Astrocyte of the spinal cord (primary cell): ENCODE measurements at places on chromosomes 11 and 22.
A peak's percentile ranks its signal among the peaks of the same experiment; 100 is the strongest.

- no peak for DNase-seq
Observed at GRCh38 chr22:37664249-37665101, 6.0 kb downstream of the PDXP start.

GRCh38 chr22:22423681-22424080 is 84.9 kb downstream of the ZNF280B start:
- no peak for DNase-seq

DNA sequence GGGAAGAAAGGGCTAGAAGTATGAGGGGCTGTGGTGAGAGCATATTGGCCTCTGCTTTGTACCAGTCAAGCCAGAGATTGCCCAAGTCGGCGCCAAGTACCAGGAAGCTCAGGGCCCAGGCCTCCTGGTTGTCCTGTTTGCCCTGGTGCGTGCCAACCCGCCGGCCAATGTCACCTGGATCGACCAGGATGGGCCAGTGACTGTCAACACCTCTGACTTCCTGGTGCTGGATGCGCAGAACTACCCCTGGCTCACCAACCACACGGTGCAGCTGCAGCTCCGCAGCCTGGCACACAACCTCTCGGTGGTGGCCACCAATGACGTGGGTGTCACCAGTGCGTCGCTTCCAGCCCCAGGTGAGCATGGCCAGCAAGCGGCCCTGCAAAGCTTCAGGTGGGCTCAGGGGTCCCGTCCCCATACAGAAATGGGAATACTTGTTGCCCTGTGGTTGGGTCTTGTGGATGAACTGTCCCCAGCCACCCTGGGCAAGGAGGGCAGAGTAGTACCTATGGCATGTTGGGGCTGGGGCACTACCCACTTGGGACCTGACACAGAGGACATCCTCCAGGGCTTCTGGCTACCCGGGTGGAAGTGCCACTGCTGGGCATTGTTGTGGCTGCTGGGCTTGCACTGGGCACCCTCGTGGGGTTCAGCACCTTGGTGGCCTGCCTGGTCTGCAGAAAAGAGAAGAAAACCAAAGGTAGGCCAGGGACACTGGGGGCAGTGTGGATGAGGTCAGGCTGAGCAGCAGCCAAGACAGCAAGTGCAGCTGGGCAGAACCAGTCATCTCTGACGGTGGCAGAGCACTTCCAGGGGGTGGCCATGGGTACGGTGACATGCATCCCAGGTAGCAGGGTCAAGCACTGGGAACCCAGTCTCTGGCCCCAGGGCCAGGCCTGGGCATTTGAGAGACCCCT is 2.1 kb downstream of the TMEM25 start:
- DNase-seq: no peak

- DNase-seq: no peak
Observed at GRCh38 chr11:119668676-119669075, 60.3 kb downstream of the NECTIN1 start.

GRCh38 chr11:61157743-61158142 is 3.5 kb downstream of the VPS37C start:
- DNase-seq: no peak

GRCh38 chr11:120413480-120413879 is 77.3 kb downstream of the ARHGEF12 start:
- peak; percentile 55 for DNase-seq

GRCh38 chr11:14254533-14255237 is 104.3 kb downstream of the RRAS2 start:
- DNase-seq: no peak

- DNase-seq: peak; percentile 10
Observed at GRCh38 chr11:17479284-17480214, 2.9 kb upstream of the ABCC8 start.

GRCh38 chr22:37486224-37486845 is at the start of gene MFNG:
TSS of gene MFNG (minus strand) at chr22:37486384. CDS start at chr22:37486177, 207 bp downstream.
- peak; percentile 36 for DNase-seq

DNA sequence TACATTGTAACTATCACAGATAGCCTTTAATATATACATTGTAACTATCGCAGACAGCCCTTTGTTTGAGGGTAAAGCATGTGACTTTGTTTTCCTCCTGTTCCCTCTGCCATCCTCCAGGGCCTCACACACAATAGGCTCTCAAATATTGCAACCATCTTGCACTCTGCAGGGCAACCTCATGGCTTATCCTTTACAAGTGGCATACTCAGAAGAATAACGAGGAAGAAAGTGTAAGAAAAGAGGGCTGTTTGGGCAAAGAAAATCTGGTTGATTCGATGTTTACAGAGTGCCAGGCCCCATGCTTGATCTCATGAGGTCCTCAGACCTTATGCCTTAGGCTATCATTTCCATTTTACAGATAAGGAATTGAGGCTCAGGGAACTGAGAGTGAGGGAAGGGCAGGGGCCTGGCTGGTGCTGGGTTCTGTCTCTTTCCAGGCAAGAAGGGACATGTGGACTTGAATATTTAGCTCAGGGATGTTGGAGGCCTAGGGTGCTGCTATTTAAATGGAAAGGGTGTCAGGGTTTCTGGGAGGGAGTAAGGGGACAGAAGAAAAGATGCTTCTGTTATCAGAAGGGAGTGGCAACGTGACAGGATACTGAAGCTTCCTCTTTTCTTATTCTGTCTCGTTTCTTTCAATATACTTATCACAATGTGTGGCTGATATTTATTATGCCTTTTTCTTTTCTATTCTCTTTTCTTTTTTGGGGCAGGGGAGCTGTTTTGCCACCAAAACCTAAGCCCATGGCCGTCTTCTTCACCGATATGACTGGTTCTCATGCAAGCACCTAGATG is 1.1 kb upstream of the SAMM50 start:
- no peak for DNase-seq
